ENCODE measurements at places on chromosomes 13 and 19.

DNA sequence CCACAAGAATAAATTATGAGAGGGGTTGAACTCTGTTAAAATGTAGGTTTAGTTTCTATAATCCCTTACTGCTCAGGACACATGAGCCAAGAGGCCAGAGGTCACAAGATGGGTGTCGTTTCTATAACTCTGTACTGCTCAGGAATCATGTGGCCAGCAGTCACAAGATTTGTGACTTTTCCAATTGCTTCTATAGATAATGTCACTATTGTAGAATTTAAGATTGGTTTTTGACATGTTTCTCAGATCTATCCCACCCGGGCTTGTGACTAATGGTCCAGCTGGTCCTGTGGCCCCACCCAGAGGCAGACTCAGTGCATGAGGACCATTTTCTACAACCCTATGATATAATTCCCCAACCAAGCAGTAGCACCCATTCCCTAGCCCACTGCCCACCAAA lies 662.0 kb upstream of the KLF12 start:
- no peak for DNase-seq

DNA sequence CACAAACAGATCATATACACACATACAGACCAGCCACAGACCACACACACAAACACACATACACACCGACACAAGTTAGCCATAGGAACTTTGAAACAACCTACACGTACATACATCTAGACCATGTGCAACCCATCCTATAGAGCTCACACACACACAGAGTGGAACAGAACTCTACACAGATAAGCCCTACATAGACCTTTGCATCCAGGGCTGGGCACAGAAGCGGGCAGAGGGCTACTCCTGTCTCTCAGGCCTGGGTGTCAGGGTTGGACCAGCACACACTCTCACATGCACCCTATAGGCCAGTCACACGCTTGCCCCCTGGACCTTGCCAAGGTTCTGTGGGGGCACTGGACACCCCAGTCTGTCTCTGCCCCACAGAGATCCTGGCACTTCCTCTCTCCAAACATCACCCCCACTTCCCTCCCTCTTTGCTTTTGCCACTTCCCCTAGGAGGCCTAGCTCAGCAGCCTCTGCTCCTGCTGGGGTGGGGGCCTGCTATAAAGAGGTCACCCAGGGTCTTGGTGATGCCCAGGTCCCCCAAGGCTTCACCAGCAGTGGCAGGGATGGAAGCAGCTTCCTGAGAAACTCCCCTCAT lies 5.8 kb upstream of the JUNB start:
- DNase-seq: no peak

DNA sequence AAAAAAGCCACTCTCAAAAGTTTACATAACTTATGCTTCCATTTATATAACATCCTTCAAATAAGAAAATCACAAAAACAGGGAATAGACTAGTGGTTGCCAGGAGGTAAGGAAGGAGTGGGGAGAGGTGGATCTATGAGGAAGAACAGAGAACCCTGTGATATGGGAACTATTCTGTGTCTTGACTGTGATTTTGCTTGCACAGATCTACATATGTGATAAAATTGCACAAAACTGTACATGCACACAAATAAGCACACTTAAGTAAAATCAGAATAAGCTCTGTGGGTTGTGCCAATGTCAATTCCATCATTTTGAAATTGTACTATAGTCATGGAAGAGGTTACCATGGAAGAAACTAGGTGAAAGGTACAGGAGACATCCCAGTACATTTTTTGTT lies 121.6 kb upstream of the SGCG start:
- DNase-seq: no peak

DNA sequence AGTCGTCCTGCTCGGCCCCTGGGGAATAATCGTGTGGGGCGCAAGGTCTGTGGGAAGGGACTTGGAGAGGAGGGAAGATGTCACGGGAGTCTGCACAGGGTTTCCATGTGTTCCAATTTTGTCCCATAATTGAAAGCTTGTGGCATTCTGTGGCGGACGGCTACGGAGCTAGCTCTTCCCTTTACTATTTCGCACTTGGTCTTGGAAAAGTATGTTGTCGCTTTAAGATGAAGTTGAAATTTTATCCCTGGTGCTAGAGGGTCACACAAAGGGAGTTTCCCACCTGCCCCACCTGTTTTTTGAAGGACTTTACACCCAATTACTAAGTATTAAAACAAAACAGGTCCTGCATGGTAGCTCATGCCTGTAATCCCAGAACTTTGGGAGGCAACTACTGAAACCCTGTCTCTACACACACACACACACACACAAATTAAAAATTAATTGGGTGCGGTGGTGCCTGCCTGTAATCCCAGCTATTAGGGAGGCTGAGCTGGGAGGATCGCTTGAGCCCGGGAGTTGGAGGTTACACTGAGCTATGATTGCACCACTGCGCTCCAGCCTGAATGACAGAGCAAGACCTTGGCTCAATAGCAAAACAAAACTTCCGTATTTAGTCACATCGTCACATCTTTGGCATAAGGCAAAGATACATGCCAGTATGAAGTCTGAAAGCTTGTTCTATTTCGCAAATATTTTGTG lies 967 bp upstream of the TPT1 start:
- DNase-seq: no peak

DNA sequence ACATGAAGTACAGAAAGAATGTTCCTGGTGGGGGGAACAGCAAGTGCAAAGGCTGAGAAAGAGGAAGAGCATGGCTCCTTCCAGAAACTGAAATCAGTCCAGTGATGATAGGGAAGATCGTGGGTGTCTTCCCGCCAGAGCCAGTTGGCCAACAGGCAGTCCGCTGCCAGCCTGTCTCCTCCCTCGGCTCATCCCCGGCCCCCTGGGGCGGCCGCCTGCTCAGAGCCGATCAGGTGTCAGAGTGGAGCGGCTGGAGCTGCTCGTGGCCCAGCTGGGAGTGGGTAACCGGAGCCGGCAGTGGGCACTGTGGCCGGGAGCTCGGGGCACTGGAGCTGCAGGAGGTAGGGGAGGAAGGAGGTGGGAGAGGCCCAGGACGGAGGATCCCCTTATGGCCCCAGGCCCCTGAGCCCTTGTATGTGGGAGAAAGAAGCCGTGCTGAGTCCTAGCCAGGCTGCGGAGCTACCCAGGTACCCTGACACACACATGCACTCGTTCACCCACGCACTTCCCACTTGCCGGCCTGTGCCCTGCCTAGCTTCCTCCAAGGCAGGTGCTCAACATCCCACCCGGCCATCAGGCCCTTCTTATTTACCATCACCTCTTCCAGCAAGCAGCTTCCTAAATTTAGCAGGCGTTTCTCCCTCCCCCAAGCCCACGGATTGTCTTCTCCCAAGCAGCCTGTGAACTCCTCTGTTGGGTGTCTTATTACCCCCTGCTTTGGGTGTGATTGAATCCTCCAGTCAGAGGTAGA lies 1.7 kb downstream of the ANKRD24 start:
- no peak for DNase-seq

DNA sequence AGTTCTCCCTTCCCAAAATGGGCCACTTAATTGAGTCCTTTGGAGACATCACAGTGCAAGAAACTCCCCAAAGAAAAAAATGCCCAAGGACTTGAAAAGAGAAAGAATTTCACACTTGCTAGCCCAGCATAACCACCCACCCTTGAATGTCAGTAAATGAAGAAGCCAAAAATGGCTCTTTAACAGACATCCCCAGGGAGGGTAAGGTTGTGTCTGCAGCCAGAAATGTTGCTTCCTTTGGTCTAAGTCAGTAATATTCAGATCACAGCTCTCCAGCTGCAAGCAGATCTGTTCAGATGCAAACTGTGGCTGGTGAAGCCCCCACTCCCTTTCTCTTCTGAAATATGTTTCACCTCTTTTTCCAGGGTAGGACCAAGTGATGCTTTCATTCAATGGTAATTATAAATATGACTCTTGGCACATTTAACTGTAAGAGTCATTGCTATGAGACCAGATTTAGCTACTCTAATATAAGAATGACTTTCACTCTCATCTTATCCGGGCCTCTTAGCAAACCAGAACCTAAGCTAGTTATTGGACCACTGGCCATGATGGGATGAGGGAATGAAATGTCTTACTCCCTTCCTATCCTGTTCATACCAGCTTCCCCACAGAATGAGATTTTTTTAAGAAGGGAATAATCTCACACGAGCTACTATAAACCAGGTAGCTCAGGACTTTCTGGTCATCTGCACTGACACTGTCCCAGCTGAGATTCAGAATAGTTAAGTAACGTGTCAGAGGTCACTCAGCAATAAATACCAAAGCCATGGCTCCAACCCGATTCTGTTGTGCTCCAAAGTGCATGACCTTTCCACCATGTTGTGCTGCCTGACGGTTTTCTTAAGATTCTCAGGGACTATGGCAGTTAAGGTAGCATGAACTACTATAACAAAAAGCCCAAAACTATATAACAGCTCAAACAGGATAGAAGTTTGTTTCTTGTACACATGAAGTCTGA lies 234.1 kb downstream of the FOXO1 start:
- no peak for DNase-seq

DNA sequence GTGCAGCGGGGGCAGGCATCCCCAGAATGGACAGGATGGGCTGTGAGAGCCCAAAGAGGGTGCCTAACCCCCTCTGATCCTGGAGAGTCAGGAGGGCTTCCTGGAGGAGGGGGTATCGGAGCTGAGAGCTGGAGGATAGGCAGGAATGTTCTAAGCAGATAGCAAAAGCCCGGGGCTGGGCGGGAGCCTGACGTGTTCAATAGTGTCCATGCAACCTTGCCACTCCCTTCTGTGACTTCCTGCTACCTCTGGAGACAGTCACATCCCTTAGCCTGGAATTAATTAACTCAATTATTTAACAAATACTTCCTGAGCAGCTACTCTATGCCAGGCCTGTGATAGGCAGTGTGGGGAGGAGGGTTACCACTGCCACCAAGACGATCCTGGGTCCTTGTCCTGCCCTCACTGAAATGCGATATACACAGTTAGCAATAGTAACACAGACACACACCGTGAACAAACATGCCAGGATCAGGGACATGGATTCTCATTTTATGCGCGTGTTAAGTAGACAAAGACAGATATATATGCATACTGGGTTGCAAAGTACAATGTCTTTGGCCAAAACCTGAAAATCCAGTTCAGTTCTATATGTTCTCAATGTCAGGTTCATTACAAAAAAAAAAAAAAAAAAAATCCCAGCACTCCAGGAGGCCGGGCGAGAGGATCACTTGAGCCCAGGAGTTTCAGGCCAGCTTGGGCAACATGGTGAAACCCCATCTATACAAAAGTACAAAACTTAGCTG lies 10.7 kb downstream of the AP2S1 start:
- no peak for DNase-seq

GRCh38 chr13:79490824-79491223 lies 9.9 kb downstream of the NDFIP2 start:
- no peak for DNase-seq

- no peak for DNase-seq
Measured at GRCh38 chr13:21065686-21066085, 4.3 kb upstream of the LATS2 start.

- peak; percentile 92 for DNase-seq
Measured at GRCh38 chr19:51327066-51328001, 14.6 kb downstream of the VSIG10L start.

DNA sequence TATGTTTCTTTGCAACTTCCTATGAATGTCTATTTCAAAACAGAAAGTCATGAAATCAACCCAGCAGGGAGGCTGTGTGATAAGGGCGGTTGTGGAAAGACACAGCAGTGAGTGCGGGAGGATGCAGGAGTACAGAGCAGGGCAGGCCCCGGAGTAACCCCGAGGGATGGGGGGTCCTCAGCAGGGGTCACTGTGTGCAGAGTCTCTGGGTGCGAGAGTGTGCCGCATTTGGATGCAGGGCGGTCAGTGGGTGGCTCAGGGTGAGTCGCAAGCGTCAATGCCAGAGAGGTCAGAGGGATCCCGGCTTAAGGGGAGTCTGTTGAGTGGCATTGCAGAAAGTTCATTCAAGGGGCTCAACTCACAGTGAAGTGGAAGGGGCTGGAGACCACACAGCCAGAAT lies 147.8 kb downstream of the STK24 start:
- no peak for DNase-seq

DNA sequence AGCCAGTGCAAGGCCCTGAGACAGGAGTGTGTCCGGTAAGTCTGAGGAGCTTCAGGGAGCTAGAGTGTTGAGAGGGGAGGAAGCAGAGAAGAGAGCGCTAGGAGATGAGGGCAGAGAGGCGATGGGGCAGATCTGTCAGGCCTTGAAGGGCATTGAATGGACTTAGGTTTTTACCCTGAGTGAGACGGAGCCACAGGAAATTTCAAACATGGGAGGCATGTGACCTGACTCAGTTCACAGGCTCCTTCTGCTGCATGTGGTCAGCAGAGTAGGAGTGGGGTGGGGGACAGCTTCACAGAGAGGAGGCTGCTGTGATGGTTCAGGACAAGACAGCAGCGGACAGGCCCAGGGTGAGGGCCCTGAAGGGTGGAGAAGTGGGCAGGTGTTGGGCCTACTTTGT lies 2.5 kb upstream of the FAM98C start:
- DNase-seq: no peak

- no peak for DNase-seq
Measured at GRCh38 chr13:99963816-99964339, 7.7 kb downstream of the ZIC5 start.

GRCh38 chr13:27171244-27171826 lies at the start of gene USP12:
Gene USP12, minus strand, starts transcription at chr13:27171811. Its CDS starts 172 bp downstream, at chr13:27171639.
- DNase-seq: peak; percentile 73

DNA sequence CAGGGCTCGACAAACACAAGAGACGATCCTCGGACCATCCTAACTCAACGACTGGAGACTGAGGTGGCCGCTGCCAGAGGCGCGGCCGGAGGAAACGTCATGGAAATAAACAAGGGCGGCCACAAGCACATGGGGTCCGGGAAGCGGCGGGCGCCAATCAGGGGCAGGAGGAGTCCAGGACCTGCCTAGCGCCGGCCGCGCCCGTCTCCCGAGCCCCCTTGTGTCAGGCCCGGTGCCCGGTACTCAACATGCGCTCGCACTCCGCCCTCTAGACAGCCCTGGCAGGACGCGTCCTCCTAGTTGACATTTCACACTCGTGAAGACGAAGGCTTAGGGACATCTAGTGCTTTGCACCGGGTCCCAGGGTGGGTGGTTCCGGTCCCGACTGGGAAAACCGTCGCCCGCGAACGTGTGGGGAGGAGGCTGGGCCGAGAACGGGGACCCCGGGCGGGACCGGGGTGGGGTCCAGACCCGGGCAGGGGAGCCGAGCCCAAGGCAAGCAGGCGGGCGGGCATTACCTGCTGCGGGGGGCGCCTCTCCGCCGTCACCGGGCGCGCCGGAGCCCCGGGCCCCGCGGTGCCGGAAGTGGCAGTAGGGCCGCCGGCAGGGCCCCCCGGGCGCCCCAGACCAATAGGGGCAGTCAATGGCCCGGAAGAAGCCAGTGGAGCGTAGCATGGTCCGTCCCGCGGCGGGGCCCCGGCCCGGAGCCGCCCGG lies 442 bp downstream of the REXO1 start:
- DNase-seq: peak; percentile 76

- peak; percentile 98 for DNase-seq
Measured at GRCh38 chr19:38665950-38666662, 18.7 kb downstream of the ACTN4 start.

GRCh38 chr19:51181913-51182419 lies 39.9 kb downstream of the SIGLEC7 start:
- peak; percentile 93 for DNase-seq

GRCh38 chr19:13241231-13242104 lies 91.3 kb downstream of the IER2 start:
- DNase-seq: peak; percentile 59
